A549 treated with GW870086 at 1 μM for 4 hours (cell line): ENCODE measurements at places on chromosomes 13 and 19. TPM values are rescaled to one million over a fixed set of nuclear protein-coding genes. Genes with fewer than 3 reads are reported as not detected.

Gene ARL11
- not detected in 5 replicates for total RNA-seq

Gene SELENOV
- not detected in 5 replicates for total RNA-seq

Gene LILRB3
- total RNA-seq, result 0.20 to 0.59 TPM (median 0.31 TPM) in 5 replicates

Gene PEX11G
- 1.6 to 2.4 TPM (median 2.1 TPM) in 5 replicates for total RNA-seq

Gene TMEM86B
- 3.1 to 5.3 TPM (median 4.1 TPM) in 5 replicates for total RNA-seq

Gene TMPRSS9
- 0.03 to 0.42 TPM in 2 of 5 replicates, not detected in the others for total RNA-seq

Gene ATP1A3
- total RNA-seq, result 3.5 to 5.8 TPM (median 4.7 TPM) in 5 replicates

Gene DCT
- not detected in 5 replicates for total RNA-seq

Gene FFAR2
- not detected in 5 replicates for total RNA-seq

Gene HOMER3
- 24.6 to 32.7 TPM (median 28.6 TPM) in 5 replicates for total RNA-seq

Gene PRSS57
- total RNA-seq, result not detected in 5 replicates

Gene NLRP4
- total RNA-seq, result not detected in 5 replicates

Gene OR7A5
- not detected in 5 replicates for total RNA-seq

Gene PCSK4
- total RNA-seq, result 0.42 to 1.9 TPM (median 1.0 TPM) in 5 replicates
